ENCODE measurements at places on chromosomes 2 and 18.

DNA sequence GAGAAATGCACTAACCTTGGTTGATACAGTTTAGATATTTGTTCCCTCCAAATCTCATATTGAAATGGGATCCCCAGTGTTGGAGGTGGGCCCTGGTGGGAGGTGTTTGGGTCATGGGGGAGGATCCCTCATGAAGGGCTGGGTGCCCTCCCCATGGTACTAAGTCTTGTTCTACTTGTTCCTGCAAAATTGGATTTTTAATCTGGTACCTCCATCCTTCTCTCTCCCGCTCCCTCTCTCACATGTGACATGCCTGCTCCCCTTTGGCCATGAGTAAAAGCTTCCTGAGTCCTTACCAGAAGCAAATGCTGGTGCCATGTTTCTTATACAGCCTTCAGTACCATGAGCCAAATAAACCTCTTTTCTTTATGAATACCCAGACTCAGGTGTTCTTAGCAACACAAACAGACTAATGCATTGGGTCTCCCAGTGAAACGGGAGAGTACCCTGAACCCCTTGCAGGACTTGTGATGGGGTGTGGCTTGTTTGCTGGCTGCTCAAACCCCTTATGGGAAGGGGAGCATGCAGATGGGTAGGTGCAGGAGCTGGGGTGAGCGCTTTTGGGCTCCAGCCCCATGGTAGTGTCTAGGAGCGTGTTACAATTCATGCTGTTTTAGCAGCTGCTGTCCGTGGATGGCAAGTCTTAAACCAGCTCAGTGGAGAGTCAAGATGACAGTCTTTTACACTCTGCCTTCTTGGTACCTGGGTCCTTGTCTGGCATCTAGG lies 27.2 kb downstream of the FAHD2B start:
- no peak for DNase-seq

DNA sequence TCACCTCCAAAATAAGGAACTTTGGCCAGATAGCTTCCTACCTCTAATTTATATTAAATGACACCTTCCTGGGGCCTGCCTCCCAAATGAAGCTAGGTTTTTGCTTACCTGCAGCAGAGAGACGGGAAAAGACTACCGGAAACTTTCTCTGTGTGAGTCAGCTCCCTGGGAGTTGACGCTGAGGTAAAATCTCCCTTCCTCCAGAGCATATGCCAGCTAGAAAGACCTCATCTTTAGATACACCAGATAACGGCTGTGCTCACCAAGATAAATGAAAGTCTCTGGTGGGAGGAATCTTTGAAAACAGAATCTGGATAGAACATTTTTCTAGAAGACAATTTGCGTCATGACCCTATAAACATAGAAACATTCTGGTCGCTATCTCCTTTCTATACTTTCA lies 99.7 kb upstream of the RFX8 start:
- no peak for DNase-seq

- no peak for DNase-seq
These were observed 10.3 kb downstream of the POLI start for GRCh38 chr18:54279477-54280219.

DNA sequence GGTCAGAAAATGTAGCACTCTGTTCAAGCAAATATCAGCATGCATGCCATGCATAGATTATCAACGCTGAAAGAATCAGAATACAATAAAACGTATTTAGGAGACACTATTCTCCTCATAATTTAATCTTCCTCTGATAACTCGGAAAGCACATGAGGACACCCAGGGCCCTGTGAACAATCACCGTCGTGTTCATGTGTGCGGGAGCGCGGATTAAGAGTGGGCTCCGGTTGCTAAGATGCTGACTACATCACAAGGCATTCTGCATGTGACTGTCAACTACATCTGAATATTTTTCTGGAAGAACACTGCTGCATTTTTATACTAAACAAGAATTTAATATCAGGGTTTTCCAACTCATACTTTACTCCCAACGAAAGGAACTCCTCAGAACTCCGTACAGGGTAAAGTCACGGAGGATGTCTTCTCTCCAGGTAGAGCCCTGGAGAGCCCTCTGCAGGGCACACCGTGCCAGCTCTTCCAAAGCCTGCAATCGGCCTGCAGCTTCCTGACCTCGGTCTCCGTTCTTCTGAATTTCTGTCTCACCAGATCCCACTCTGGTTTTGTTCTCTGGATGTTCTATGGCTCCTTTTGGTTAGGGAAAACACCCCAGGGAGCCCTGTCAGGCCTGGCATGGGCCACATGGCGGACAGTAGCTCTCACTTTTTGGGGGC lies 59.6 kb downstream of the ZNF516 start:
- no peak for DNase-seq

GRCh38 chr18:23307567-23308295 lies 145.4 kb upstream of the RIOK3 start:
- DNase-seq = no peak

GRCh38 chr2:71006955-71007799 lies 12.5 kb upstream of the TEX261 start:
- DNase-seq = no peak

Data from HS-27A (cell line).